ENCODE measurements at places on chromosomes 12 and 14.

DNA sequence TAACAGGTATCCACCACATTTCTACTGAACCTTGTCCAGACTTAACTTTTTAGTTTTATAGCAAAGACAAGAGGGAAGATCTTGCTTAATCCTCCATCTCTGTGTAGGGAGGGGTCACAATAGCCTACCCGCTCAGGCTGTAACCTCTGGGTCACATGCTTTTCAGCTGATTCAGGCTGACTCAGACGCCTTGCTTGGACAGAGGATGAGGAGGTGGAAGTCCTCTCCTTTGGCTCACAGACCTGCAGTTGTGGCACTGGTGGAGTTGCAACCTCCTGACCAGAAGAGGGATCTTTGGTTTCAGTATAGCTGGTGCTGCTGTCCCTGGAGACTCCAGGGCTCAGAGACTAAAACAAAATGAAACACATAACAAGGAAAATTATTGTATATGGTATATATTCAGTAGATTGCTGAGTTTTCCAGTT is 16.2 kb downstream of the ACIN1 start:
- no peak for DNase-seq

GRCh38 chr12:39272871-39273655 is 169.9 kb downstream of the KIF21A start:
- DNase-seq: no peak

DNA sequence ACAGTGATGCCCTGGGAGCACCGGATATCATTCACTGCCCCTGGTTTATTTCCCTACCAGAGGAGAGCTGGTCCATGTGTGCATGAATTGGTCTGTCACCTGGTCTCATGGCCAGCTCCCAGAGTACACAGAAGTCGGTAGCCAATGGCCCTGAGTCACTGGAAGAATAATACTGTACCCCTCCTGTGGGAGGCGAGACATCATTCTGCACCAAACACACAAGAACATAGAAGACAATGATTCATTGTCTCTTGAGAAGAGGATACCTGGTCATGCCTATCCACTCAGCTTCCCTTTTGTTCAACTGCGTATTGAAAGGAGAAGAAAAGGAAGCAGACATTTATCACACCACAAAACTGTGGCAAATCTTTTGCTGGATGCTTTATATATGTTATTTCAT is 216.2 kb downstream of the DPF3 start:
- no peak for DNase-seq

GRCh38 chr14:26233118-26233517 is 364.7 kb downstream of the NOVA1 start:
- DNase-seq: no peak

DNA sequence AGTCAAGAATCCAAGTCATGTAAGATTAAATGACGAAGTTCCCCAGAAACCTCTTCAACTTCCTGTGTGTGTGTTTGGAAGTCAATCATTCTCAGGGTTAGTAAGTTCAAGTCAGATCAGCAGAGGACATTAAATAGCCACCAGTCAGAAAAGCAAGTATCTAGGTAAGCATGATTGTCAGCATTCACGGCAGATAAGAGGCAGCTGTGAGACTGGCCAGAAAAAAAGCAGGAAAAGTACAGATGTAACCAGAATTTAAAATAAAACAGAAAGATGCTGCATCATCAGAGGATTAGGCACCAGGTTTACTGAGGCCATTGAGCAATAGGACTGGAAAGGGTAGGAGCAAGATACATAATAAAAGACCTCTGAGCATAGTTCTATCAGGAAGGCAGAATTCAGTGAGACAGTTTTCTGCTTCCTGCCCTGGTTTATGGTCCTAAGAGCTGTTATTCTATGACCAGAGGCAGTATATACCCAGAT is 606.9 kb downstream of the FSCB start:
- no peak for DNase-seq

GRCh38 chr14:77890873-77891272 is 91.0 kb downstream of the ADCK1 start:
- no peak for DNase-seq

- DNase-seq: no peak
These were observed 85.3 kb upstream of the FLRT2 start for GRCh38 chr14:85444635-85445034.

DNA sequence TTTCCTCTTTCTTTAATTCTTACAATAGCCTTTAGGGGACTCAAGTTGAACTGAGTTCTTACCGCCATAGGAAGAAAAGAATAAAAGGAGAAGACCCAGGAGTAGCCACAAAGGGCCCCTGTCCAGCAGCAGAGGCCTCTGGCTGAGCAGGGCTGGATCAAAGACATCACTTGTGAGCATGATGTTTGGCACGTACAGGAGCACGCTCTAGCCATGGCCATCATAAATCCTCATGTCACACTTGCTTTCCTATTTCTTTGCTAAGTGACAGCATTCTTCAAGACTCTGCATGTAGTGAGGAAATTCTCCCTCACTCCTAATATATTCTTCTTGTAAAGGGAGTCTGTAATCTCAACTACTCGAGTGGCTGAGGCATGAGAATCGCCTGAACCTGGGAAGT is 15.7 kb downstream of the CLEC4C start:
- no peak for DNase-seq

DNA sequence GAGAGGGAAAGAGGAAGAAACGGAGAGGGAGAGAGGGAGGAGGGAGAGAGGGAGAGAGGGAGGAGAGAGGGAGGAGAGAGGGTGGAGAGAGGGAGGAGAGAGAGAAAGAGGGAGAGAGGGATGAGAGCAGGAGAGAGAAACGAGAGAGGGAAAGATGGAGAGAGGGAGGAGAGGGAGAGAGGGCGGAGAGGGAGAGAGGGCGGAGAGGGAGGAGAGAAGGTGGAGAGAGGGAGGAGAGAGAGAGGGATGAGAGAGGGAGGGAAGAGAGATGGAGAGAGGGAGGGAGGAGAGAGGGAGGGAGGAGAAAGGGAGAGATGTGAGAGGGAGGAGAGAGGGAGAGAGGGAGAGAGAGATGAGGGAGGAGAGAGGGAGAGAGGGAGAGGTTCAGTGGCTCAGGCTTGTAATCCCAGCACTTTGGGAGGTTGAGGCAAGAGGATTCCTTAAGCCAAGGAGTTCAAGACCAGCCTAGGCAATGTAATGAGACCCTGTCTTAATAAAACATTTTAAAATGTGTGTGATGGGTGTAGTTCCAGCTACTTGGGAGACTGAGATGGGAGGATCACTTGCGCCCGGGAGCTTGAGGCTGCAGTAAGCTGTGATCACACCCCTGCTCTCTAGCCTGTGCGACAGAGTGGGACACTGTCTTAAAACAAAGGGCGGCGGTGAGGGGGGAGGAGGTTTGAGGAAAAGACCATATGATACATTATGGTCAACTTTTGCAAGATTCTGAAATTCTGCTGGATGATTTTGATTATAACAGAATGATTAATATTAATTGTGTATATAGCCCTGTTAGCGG is 21.3 kb upstream of the SNRPF start:
- DNase-seq: no peak

GRCh38 chr12:45675534-45675933 is 54.0 kb upstream of the ARID2 start:
- no peak for DNase-seq

GRCh38 chr12:106269150-106269771 is 21.4 kb upstream of the CKAP4 start:
- no peak for DNase-seq

DNA sequence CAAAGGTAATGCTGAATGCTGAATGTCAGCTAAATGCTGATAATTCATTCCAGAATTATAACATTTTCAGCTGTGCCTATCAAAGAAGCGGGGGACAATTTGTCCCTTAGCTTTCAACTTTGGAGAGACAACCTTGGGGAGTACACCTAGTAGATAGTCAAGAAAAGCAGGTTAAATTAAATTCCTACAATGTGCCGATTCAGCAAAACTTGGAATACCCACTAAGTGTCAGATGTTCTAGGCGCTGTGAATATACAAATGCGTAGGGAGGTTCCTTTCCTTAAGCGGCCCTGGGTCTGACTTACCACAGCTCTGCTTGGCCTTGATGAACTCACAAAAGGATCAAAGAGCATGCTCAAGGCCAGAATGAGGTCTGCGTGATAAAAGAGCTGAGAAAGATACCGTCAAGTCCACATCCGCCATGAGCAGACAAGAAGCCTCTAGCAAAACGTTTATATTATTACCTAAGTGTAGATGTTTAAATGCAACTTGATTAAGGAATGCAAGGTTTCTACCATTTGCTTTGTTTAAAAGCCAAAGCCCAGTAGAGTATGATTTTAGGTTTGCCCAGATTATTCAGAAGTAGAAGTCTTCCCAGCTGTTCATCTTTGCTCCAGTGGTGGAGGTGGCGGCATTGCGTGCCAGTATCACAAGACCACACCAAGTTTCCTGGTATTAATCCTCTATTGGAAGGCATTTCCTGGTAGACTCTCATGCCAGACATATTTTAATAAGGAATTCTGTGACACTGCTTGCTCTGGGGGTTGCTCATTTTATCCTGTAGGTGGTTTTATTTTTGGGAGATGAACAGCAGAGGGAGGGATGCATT is 368.6 kb downstream of the DPF3 start:
- DNase-seq: no peak

GRCh38 chr12:6266971-6267721 is 43.3 kb upstream of the PLEKHG6 start:
- DNase-seq: no peak

GRCh38 chr14:54881235-54881760 is 21.3 kb downstream of the GCH1 start:
- DNase-seq: no peak

GRCh38 chr12:131101703-131102492 is 148.2 kb downstream of the ADGRD1 start:
- DNase-seq: no peak

DNA sequence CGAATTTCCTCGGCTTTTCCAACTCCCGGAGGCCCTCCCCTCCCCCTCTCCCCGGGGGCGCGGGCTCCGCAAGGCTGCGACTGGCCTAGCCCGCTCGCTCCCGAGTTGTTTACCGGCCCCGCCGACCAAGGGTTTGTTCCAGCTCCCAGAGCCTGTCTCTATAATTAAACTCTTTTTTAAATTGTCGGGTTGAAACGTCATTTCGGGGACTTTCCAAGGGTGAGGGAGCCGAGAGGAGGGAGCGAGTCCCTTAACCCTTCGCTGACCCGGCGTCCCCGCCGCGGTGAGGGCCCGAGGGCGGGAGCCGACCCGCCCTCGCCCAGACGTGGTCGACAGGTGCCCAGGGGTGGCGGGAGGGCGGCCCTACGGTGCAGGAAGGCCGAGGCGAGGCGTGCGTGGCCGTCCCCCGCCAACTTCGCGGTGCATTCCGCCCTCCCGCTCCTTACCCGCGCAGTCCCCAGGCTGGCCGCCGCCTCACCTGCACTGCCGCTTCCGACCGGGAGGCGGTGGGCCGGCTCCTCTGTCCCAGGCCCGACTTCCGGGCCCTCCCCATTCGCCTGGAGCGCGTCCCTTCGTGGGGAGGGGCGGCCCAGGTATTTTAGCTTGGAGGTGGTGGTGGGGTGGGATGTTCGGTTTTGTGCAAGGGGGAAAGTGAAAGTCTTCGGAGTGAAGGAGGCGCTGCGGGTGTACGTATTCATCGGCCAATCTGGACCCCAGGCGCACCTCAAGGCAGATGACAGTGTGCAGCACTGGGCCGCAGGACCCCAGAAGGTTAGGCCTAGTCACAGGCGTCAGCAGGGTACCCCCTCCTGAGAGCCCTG is 2.9 kb upstream of the ZFP36L1 start:
- DNase-seq: peak; percentile 69

GRCh38 chr14:75833326-75834020 is 148.3 kb downstream of the TGFB3 start:
- DNase-seq: no peak

DNA sequence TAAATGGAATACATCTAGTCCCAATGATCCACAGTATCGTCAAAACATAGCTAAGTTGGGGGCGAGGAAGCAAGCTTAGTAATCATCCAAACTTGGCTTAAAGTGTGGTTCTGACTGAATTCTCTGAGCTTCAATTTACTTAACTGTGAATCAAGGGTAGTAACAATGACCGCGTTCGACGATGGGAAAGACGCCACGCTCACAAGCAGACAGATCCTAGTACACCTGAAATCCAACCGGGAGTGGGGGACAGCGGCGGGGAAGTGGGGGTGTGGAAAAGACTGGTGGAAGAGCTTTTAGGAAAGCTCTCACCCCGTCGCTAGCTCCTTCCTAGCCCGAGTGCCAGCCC is 433 bp downstream of the COX16 start:
- DNase-seq: no peak

DNA sequence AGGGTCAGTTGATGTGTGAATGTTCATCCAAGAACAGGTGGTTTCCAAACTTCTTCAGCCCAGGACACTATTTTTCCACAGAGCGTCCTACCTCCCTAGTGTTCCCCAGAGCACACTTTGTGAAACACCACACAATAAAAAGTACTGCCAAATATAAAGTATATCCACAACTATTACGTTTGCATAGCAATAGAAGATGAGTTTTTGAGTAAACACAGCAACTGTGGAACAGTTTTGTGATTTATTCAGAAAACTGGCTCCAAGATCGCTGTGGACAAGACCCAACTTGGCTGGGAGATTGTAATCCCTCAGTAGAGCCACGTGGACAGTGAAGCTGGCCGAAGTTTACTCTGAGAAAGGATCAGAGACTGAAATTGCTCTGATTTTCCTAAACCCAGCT is 14.5 kb upstream of the MAP1LC3B2 start:
- no peak for DNase-seq

- DNase-seq: no peak
These were observed 64.2 kb downstream of the GNG2 start for GRCh38 chr14:51924600-51924999.

DNA sequence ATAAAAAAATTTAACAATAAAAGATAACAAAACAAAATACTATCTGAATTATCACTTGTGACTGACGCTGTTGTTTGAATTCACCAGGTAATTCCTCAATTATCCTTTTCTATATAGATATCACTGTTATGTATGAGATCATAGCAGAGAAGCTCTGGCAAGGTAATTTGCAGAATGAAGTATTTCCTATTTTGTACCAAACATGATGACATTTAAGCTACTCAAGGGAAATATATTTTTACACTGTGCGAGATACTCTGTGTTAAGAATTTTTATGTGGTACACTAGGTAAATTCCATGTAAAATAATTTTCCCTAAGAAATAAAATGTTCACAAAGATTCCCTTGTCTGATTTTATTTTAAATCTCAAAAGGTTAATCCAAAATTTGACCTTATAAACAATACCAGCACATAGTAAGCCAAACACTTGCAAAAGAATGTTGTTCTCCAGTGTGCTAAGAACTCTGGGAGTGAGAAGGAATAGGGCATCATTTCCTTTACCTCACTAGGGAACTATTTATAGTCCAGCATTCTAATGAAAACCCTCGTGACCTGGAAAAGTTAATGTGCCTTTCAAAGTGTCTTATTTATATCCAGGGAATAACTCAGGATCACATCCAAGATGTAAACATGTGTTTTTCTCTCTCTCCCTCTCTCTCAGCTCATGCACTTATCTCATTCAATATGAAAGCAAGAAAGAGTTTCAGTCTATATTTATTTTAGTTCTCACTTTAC is 115.2 kb upstream of the RAP1B start:
- DNase-seq: no peak

DNA sequence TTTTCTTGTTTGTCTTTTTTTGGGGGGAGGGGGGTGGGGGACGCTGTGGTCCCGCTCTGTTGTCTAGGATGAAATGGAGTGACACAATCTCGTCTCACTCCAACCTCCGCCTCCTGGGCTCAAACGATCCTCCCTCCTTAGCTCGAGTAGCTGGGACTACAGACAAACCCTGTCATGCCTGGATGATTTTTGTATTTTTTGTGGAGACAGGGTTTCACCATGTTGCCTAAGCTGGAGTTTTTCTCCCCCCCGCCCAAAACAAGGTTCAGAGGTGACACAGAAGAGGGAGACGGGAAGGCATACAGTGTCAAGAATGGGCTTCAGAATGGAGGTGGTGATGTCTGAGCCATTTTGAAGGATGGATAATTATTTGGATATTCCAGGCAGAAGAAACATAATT is 116.9 kb upstream of the ATF1 start:
- DNase-seq: no peak

GRCh38 chr14:74917178-74917543 is 5.9 kb downstream of the RPS6KL1 start:
- DNase-seq: no peak
